ENCODE measurements at places on chromosomes 2 and 18.

DNA sequence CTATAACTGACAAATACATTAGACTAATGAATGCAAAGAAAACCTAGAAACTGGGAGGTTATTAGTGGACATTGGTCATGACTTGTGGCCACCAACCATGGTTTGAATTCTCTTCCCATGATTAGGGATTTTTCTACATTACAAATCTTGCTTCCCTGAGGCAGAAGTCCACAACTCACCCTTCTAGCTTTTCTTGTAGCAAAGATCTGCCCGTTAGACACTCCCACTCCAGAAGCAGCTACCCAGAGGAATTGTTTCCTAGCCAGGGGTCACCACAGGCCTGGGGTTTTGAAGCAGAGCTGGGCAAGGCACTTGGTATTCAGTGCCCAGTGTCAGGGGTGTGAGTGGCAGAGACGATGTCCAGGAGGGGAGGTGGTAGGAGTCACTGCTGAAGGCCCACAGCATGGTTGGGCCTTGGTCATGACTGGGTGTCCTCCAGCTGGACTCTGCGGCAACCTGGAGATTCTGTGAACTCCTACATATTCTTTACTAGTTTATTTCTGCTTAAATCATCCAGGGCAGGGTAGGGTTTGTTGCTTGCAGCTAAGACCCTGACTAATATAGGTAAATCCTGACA, 54.9 kb downstream of the ACTR2 start:
- H3K27ac ChIP-seq, result no peak overlapping the region
- H3K36me3 ChIP-seq, result no peaks in the 10 kb centered on the region
- no peaks in the 10 kb centered on the region for H3K27me3 ChIP-seq
- no peak overlapping the region for H3K4me3 ChIP-seq
- H3K4me1 ChIP-seq, result no peaks in the 10 kb centered on the region
- no peak for DNase-seq

- no peak overlapping the region for H3K4me3 ChIP-seq
- H3K36me3 ChIP-seq, result no peaks in the 10 kb centered on the region
- no peak overlapping the region for H3K27ac ChIP-seq
- peaks cover 9% of the 10 kb centered on the region for H3K27me3 ChIP-seq
- H3K4me1 ChIP-seq, result no peaks in the 10 kb centered on the region
Observed at GRCh38 chr2:30255466-30256408, 24.4 kb downstream of the LBH start.

DNA sequence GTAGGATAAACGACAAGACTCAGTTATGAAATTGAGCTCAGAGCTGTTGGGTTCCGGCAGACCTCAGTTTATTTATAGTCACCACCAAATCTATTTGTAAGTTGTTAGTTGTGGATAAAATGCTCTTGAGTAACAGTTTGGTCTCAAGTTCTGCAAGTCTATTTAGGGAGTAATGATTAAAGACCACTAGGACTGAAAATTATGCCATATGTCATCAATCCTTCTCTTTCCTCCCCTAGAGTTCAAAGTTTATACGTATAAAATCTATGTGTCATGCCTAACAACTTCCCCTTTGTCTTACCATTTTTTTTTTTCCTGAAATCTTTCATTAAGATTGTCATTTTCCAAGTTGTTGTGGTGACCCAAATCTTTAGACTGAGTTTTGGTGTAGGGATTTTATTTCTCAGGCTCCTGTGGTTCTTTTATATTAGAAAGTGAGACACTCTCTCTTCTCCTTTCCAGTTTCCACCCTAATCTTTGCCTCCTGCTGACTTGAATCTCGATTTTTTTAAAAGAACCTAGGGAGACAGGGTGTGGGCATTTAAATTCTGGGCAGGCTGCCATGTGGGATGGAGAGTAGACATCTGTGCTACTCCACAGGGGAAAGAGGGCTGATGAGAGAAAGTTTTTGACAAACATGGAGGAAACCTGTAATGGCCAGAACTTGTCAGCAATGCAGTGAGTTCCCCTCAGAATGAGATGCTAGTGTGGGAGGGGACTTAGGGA, 51.0 kb downstream of the LAMA3 start:
- H3K4me3 ChIP-seq, result no peak overlapping the region
- peaks cover 32% of the 10 kb centered on the region for H3K4me1 ChIP-seq
- H3K36me3 ChIP-seq, result peaks cover 3% of the 10 kb centered on the region
- H3K27ac ChIP-seq, result peak overlapping the region; percentile 46

DNA sequence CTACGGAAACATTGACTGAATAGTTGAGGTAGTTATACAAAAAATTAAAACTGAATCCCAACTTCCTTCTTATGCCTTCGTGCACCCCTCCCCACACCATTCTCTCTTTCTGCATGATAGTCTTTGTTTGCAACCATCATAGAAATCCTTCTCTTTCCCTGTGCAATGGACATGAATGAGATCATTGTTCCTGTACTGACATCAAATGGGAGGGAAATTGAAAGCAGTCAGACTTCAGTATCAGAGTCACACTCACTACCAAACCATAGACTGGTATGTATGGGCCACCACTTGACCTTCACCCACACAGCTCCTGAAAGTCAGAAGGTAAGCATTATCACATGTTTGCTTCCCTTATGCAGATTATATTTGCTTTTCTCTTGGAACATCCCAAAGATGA, 782.8 kb downstream of the BCL11A start:
- H3K27ac ChIP-seq, result no peak overlapping the region
- no peaks in the 10 kb centered on the region for H3K36me3 ChIP-seq
- H3K27me3 ChIP-seq, result 0 out of 2 replicates have a peak, but pooled peaks cover 7% of the 10 kb centered on the region
- DNase-seq, result no peak
- H3K4me3 ChIP-seq, result no peak overlapping the region

DNA sequence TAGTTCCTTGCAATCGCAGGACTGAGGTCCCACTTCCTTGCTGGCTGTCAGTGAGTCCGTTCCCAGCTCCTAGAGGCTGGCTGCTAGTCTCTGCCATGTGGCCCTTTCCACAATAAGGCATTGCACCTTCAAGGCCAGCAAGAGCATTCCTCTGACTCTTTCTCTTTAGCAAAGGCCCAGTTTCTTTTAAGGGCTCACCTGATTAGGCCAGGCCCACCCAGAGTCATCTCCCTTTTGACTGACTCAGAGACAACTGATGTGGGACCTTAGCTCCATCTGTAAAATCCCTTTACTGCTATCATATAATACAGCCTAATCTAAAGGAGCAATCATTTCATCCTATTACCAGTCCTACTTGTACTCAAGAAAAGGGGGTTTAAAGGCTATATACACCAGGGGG, 278.2 kb downstream of the SLC4A3 start:
- H3K27me3 ChIP-seq, result no peaks in the 10 kb centered on the region
- no peak overlapping the region for H3K27ac ChIP-seq
- DNase-seq, result no peak
- no peak overlapping the region for H3K4me3 ChIP-seq

DNA sequence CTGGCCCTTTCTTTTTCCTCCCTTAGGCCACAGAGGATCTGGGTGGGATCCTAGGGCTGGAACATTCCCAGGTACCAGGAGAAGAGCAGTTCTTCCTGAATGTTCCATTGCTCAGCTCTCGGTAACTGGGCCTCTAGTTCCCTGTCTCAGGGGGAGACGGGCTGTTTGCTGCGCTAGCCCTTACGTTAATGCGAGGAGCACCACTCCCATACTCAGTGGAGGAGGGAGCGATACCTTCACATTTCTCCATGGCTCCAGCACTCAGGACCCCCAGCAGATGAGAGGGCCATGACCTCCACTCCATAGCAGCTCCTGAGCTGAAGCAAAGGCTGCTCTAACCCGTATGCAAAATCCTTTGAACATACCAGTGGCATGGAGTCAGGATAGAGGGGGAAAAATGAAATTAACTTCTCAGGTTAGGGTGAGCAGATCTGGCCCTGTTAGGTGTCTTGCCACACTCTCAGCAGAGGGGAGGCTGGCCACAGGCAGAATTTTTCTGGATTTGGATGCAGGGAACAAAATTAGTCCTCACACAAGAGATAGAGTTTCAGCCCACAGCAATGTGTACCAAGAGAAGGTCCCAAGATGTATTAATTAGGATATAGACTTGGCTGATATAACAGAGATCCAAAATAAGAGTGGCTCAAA, 206.7 kb downstream of the ZFP36L2 start:
- DNase-seq, result no peak
- H3K36me3 ChIP-seq, result no peaks in the 10 kb centered on the region
- H3K4me1 ChIP-seq, result no peaks in the 10 kb centered on the region
- no peak overlapping the region for H3K27ac ChIP-seq

DNA sequence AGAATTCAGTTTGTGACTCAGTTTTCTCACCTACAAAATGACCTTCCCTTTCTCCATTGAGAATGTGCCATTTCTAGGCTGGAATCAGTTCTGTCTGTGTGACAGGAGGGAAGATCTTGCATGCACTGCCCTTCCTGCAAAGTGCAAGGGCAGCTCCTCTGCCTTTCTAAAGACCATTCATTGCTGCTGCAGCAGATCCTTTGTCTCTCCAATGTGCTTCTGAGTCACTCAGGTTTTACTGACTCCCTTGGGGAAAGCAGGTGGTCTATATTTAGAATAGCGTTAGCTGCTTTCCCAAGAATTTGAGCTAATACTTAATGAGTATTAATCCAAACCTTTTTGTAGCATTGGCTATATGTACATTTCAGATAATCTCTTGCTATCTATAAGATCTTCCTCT, 62.5 kb downstream of the DAW1 start:
- H3K27me3 ChIP-seq, result no peaks in the 10 kb centered on the region
- no peaks in the 10 kb centered on the region for H3K4me1 ChIP-seq
- DNase-seq, result no peak
- no peak overlapping the region for H3K27ac ChIP-seq

DNA sequence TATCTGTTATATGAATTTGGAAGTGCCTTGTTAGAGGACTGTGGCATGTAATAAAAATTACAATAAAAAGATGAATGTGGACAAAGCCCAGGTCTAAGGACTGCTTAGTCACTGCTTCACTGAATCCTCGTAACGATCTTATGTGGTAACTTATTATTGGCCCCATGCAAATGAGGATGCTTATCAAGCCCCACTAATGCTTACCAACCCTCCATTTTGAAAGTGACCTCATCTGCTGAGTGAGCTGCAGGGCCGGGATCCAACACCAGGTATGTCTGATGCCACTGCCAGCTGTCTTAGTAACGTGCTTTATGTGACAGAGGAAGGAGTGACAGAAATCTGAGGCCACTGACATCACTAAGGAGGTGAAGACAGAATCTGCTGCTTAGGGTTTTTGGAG, 65.3 kb upstream of the CCDC85A start:
- peak; percentile 28 for DNase-seq
- H3K4me1 ChIP-seq, result no peaks in the 10 kb centered on the region
- H3K27me3 ChIP-seq, result peaks cover 89% of the 10 kb centered on the region
- peak overlapping the region; percentile 17 for H3K4me3 ChIP-seq
- H3K27ac ChIP-seq, result no peak overlapping the region

- H3K27me3 ChIP-seq, result no peaks in the 10 kb centered on the region
- no peaks in the 10 kb centered on the region for H3K36me3 ChIP-seq
- H3K4me3 ChIP-seq, result peak overlapping the region; percentile 38
Observed at GRCh38 chr2:3522961-3523421, 3.7 kb upstream of the ADI1 start.

DNA sequence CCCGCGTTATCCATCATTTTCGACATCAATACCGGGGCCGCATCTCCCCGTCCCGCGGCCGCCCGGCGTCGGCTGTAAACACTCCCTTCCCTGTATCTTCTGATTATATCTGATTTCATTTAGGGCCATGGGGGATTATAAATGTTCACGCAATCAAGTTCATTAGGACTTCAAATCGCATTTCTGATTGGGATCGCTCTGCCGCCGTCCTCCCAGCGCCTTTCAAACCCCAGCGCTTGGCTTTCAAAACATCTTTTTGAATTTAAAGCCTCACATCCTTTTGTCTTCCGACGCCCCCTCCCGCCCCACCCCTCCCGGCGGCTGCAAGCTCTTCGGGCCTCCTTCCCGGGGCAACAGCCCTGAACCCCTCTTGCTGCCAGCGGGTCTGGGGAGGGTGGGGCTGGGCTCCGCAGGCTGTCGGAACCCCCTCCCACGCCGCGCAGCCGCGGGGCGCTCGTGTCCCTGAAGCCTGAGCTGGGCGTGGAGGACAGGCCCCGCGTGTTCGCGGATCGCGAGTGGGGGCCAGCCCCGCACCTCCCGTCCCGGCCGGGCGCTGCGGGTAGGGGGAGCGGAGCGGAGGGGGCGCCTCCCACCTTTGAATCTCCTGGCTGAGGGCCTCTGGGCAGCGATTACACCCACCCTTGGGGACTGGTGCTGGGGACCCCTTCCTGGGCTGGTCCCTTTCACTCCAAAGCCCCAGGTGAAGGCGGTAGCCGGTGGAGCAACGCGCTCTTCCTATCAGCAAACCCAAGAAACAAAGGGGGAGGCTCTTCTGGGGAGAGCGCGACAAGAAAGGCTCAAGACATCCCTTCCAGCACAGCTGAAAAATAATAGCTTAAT, 11.3 kb upstream of the GBX2 start:
- H3K4me3 ChIP-seq, result peak overlapping the region; percentile 80
- H3K4me1 ChIP-seq, result peaks cover 14% of the 10 kb centered on the region
- H3K27me3 ChIP-seq, result no peaks in the 10 kb centered on the region
- peak overlapping the region; percentile 15 for H3K27ac ChIP-seq
- no peak for DNase-seq
- H3K36me3 ChIP-seq, result no peaks in the 10 kb centered on the region

GRCh38 chr2:120661551-120661950, 74.1 kb upstream of the GLI2 start:
- DNase-seq, result no peak
- H3K36me3 ChIP-seq, result peaks cover 2% of the 10 kb centered on the region
- no peaks in the 10 kb centered on the region for H3K4me1 ChIP-seq
- H3K27me3 ChIP-seq, result no peaks in the 10 kb centered on the region
- H3K27ac ChIP-seq, result no peak overlapping the region
- no peak overlapping the region for H3K4me3 ChIP-seq

DNA sequence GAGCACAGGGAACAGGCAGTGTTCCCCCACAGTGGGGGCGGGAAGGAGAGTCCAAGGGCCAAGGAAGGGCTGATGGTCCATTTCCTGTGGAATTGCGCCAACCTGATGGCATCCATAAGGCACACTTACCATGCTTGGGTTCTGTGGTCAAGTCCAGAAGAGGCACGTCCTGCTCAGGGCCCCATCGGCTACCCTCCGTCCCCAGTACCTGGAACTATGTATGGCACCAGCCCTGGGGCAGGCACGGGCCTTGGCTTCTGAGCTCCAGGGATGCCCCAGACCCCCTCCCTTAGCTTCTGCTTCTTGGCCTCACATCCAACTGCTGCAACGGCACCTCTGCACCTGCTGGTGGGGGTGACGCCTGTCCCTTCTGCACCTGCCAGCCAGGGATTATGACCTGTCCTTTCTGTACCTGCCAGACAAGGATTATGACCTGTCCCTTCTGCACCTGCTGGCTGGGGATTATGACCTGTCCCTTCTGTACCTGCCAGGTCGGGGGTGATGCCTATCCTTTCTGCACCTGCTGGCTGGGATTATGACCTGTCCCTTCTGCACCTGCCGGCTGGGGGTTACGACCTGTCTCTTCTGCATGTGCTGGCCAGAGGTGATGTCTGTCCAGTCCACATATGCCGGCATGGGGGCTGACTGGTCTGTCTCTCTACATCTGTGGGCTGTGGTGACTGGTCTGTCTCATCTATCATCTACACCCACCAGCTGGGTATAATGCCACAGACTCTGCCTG, 45.4 kb upstream of the SNTG2 start:
- DNase-seq, result no peak
- peaks cover 51% of the 10 kb centered on the region for H3K27me3 ChIP-seq
- no peaks in the 10 kb centered on the region for H3K36me3 ChIP-seq
- H3K4me3 ChIP-seq, result no peak overlapping the region
- H3K4me1 ChIP-seq, result no peaks in the 10 kb centered on the region

- H3K36me3 ChIP-seq, result no peaks in the 10 kb centered on the region
- no peak overlapping the region for H3K27ac ChIP-seq
Observed at GRCh38 chr18:5317186-5317585, 21.7 kb upstream of the ZBTB14 start.
